ENCODE measurements at places on chromosomes 13 and 19.

GRCh38 chr13:108322206-108322824 is 52.8 kb downstream of the TNFSF13B start:
- DNase-seq: no peak

GRCh38 chr19:10500247-10500592 is 2.9 kb downstream of the KEAP1 start:
- no peak for DNase-seq

DNA sequence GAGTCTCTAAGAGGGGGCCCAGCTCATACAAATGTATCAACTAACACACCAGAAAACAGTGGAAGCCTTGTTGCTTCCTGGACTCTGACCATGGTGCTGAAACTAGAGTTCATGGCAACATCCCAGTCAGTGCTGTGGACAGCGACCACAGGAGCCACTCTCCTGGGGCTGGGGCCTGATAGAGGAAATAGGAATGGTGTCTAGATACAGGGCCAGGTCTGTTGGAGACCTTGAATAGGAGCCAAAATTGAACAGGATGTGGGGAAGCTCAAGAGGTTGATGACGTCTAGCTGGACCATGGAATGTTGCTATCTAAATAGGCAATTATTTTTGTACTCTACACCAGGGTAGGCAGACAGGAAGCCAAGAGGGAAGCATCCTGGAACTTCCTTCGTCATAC is 21.7 kb downstream of the LILRB4 start:
- no peak for DNase-seq

- DNase-seq: no peak
Measured at GRCh38 chr13:47454986-47455385, 546.1 kb downstream of the SUCLA2 start.

DNA sequence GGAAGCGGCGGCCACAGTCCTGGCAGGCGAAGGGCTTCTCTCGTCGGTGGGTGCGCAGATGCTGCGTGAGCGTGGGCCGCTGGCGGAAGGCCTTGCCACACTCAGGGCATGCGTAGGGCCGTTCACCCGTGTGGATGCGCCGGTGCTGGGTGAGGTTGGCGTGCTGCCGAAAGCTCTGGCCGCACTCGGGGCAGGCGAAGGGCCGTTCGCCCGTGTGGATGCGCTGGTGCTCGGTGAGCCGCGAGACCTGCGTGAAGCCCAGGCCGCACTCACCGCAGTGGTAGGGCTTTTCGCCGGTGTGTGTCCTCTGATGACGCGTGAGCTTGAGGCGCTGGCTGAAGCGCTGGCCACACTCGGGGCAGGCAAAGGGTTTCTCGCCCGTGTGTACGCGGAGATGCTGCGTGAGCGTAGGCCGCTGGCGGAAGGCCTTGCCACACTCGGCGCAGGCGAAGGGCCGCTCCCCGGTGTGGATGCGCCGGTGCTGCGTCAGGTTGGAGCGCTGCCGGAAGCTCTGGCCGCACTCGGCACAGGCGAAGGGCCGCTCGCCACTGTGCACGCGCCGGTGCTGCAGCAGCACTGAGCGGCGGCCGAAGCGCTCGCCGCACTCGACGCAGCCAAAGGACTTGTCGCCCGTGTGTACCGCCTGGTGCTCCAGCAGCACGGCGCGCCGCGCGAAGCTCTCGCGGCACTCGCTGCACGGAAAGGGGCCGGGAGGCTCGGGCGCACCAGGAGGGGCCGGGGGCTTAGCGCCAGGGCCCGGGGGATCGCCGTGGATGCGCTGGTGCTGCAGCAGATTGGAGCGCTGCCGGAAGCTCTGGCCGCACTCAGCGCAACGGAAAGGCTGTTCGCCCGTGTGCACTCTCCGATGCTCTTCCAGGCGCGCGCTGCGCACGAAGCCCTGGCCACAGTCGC is 4.0 kb upstream of the UBE2M start:
- peak; percentile 44 for DNase-seq

GRCh38 chr13:89052699-89053098 is 1381.5 kb downstream of the SLITRK5 start:
- no peak for DNase-seq

GRCh38 chr13:66759919-66760318 is 470.2 kb downstream of the PCDH9 start:
- DNase-seq: no peak

GRCh38 chr19:15702534-15702930 is 25.3 kb upstream of the OR10H2 start:
- DNase-seq: no peak

GRCh38 chr19:48685583-48685982 is 10.2 kb upstream of the FUT2 start:
- no peak for DNase-seq

Data from stimulated activated naive CD8-positive, alpha-beta T cell treated with anti-CD3 and anti-CD28 coated beads, Interleukin-15, amount 100 ng/mL, for 72 hours (primary cell).